ENCODE measurements at places on chromosomes 13 and 19. TPM values are rescaled to one million over a fixed set of nuclear protein-coding genes. Genes with fewer than 3 reads are reported as not detected.

The PSG2 gene
- not detected for total RNA-seq

The SGCG gene
- total RNA-seq, result 1.0 TPM

The SLC25A30 gene
- 16.0 TPM for total RNA-seq

The NECTIN2 gene
- total RNA-seq, result 76.0 TPM

The SUPT20H gene
- total RNA-seq, result 29.4 TPM

The ADGRE1 gene
- total RNA-seq, result not detected

The COX6B2 gene
- 1.9 TPM for total RNA-seq

The FLT1 gene
- 4.9 TPM for total RNA-seq

The KLK13 gene
- 17.1 TPM for total RNA-seq

The RFXAP gene
- total RNA-seq, result 2.6 TPM

The ZNF492 gene
- 1.0 TPM for total RNA-seq

Measured in suprapubic skin (tissue), 4 donors.